ENCODE measurements at places on chromosomes 5 and 9.

DNA sequence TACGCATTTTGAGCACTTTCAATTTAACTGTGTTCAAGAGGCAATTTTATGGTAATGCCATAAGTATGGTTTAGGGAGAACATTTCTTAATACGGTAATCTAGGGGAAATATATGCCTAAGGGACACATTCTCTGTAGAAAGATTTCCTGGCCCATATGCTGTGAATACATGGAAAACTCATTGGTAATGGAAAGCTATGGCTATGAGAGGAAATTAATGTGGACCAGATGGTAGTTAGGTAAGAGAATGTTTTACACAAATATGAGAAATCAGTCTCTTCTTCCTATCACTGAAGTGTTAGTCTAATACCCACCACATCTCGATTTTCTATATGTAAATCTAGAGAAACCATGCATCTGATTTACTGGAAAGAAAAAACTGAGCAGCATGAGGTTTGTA, 105.0 kb downstream of the SEMA6A start:
- DNase-seq = no peak

GRCh38 chr5:93790401-93790800, 49.0 kb upstream of the POU5F2 start:
- no peak for DNase-seq

GRCh38 chr5:181283347-181283746, 22.4 kb upstream of the TRIM52 start:
- no peak for DNase-seq

GRCh38 chr9:73565833-73566465, 414.3 kb downstream of the ANXA1 start:
- no peak for DNase-seq

GRCh38 chr9:111730937-111731567, 63.7 kb downstream of the SHOC1 start:
- DNase-seq = no peak

DNA sequence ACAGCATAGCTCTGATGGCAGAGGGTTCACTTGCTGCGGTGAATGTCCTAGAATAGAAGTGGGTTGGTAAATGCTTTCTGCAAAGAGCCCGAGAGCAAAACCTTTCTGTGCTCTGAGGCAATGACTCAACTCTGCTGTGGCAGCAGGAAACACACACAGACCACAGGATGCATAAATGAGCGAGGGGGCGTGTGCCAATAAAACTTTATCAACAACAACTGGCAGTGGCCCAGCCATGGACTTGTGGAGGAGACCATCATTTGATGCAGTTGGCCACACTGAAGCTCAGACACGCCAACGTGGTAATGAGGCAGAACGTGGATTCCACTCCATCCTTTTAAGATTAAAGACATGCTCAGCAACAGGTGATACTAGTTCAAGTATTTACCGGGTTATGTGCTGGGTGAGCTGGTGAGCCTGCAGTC, 6.8 kb downstream of the MRPL36 start:
- DNase-seq = peak; percentile 99

- no peak for DNase-seq
Measured at GRCh38 chr5:144196612-144197011, 25.9 kb downstream of the KCTD16 start.

- no peak for DNase-seq
Measured at GRCh38 chr9:99070681-99071080, 34.2 kb upstream of the TGFBR1 start.

- DNase-seq = no peak
Measured at GRCh38 chr5:67166460-67167285, 29.9 kb downstream of the CD180 start.

GRCh38 chr9:94656200-94656599, 16.9 kb upstream of the FBP1 start:
- DNase-seq = peak; percentile 79

GRCh38 chr9:98971915-98972223, 28.2 kb downstream of the COL15A1 start:
- no peak for DNase-seq

- DNase-seq = no peak
Measured at GRCh38 chr9:94586316-94586715, 7.3 kb downstream of the FBP2 start.

- DNase-seq = no peak
Measured at GRCh38 chr5:61234019-61234418, 71.8 kb upstream of the SMIM15 start.

- DNase-seq = no peak
Measured at GRCh38 chr5:136276946-136277345, 84.0 kb upstream of the SMIM32 start.

GRCh38 chr5:175288048-175288621, 155.8 kb downstream of the DRD1 start:
- DNase-seq = no peak

- DNase-seq = no peak
Measured at GRCh38 chr5:54704333-54704732, 186.8 kb downstream of the SNX18 start.

- DNase-seq = no peak
Measured at GRCh38 chr9:8872802-8873201, 1073.2 kb upstream of the DMAC1 start.

- DNase-seq = no peak
Measured at GRCh38 chr5:35304291-35304690, 74.0 kb upstream of the PRLR start.

DNA sequence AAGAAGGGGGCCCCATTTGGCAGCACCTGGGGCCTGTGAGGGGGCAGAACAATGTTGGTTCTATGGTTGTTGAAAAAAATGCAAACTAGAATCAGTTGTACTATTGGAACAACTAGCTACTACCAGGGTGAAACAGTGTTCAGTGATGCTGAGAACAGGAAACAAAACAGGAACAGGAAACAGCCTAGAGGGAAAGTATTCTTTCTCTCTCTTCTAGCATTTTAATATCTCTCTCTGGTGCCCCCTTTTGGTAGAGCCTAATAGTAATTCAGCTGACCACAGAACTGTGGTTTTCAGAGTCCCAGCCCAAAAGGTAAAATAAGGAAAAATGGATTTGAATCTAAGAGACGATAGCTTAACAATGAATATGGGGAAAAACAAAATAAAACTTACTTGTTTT, 138.0 kb upstream of the KCNN2 start:
- DNase-seq = no peak

GRCh38 chr9:74846766-74847165, 41.0 kb downstream of the TRPM6 start:
- DNase-seq = no peak

DNA sequence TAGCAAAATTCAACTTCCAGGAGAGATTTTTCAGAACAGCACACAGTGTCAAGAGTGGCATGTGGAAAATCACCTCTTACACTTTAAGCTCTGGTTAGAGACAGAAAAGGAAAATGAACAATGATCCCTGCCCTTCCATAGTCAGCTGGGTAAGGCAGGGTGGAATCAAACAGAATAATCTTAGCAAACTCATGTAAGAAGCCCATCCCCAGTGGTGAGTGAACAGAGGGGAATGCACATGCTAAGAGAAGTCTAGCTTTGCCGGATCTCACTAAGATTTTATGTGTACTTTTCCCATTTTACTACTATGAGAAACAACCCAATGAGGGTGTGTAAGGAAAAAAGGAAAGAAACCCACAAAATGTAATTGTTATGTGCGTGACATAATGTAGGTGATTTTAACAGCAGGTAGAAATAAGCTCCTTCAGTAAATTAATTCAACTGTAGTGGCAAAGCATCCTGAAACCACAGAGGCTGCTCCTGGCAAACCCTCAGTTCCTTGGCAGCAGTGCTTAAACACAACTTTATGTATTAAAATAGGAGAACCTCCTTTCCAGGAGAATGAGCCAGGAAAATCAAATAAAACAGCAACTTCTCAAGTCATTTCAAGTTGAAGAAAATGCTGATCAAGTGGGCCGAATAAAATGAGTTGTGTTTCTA, 366.0 kb upstream of the TRPC7 start:
- DNase-seq = no peak

DNA sequence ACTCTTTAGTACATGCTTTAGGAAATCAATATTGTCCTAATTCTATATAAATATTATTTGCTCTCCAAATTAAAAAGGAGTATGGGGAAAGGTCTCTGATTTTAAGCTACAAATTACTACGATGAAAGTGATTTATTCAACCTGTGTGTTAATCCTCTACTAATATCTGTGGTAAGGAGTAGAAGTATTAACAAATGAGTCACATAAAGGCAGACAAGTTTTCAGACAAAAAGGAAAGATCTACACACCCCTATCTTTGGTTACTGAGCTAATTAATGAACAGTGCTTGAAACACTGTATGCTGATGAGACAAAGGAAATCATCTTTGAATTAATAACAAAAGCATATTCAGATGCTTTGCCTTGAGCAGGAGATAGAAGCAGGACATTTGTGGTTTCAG, 15.9 kb downstream of the LOX start:
- DNase-seq = no peak

- no peak for DNase-seq
Measured at GRCh38 chr9:111955048-111955447, 58.4 kb downstream of the UGCG start.

- no peak for DNase-seq
Measured at GRCh38 chr5:135429301-135430134, 17.6 kb downstream of the DCANP1 start.

GRCh38 chr5:107012371-107012770, 658.4 kb downstream of the EFNA5 start:
- DNase-seq = no peak

GRCh38 chr9:96478829-96479371, 28.9 kb downstream of the HABP4 start:
- peak; percentile 32 for DNase-seq
